ENCODE measurements at places on chromosomes 16 and 17.

DNA sequence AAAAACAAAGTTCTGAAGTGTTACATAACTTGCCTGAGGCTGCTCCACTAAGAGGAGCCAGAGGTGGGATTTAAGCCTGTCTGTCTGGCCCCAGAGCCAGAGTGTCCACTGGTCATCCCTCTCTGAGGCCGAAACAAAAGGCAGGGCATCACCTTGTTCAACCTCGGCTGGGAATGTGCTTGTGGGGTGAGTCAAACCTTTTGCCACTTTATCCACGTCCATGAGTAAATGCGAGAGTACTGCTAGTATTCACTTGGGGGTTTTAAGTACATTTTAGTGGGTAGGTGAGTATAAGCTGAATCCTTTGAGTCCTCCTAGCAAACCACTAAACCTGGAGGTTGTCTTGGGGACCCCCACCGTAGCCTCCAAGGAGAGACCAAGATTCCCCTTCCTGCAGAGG lies 103.5 kb downstream of the STX8 start:
- peak; percentile 6 for DNase-seq

GRCh38 chr17:49223517-49224197 lies 6.9 kb downstream of the PHOSPHO1 start:
- DNase-seq: no peak

GRCh38 chr17:36493956-36494355 lies 7.5 kb downstream of the ZNHIT3 start:
- DNase-seq: no peak

DNA sequence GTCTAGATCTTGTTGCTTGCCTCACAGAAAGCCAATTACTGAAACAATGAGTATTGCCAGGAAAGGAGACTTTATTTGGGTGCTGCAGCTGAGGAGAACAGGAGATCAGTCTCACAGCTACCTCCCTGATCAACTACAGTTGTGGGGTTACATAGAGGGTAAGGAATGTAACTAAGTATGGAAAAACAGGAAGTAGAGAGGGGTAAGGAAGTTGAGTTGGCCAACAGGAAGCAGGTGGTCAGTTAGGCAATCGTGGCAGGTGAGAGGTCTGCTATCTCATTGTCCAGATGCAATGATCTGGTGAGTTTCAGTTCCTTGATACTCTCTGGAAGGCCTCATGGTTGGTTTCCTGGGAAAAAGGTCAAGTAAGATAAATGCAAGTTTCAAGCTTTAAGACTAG lies 333.1 kb upstream of the GOT2 start:
- DNase-seq: no peak

DNA sequence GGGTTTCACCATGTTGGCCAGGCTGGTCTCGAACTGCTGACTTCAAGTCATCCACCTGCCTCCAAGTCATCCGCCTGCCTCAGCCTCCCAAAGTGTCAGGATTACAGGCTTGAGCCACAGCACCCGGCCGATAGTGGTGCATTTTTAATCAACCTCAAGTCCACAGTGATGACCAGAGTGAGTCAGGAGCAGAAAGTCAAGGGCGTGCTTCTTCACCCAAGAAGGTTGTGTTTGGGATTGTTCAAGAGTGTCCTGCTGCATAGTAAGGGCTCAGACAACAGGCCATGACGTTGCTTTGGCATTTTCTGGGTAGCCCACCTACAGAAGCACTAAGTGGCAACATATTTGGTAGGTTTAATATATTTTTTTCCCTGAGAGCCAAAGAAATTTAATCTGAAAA lies 108.3 kb upstream of the FAM20A start:
- DNase-seq: no peak

DNA sequence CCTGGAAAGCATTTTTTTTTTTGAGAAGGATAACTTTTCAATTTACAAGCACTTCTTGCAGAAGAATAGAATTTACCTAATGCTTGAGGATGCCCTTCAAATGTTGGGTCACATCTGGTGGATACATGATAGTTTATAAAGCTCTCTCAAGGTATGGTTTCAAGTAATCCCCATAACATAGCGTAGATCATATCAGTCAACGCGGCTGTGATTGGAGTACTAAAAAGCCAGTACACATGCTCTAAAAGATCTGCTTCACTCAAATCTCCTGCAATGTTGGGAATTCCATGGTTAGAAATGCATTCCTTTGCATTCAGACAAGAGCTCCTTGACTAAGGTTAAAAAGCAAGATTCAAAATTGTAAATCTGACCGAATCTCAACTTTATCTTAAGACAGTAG lies 3.9 kb upstream of the KCNJ16 start:
- no peak for DNase-seq

DNA sequence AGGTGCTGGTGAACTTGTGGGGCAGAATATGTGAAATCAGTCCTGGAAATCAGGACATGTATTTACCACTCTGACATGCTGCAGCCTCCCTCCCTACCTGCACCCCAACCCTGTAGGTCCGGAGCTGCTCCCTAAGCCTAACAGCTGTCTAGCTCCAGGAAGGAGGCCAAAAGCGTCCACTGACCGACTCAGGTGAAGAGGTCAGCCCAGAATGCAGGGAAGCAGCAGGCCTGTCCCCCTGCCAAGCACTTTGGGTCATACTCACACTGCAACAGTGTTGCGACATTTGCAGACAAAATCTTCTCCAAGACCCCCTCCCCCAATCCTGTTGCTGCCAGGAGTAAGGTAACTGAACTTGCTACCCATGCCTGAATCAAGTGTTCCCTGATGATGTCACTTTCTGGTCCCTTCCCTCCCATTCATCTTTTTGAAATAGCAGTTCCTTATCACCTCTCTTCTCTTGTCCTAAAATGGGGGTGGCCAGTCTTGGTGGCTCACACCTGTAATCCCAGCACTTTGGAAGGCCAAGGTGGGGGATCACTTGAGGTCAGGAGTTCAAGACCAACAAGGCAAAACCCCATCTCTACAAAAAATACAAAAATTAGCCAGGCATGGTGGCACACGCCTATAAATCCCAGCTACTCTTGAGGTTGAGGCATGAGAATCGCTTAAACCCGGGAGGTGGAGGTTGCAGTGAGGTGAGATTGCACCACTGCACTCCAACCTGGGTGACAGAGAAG lies 1.3 kb upstream of the ACLY start:
- no peak for DNase-seq

DNA sequence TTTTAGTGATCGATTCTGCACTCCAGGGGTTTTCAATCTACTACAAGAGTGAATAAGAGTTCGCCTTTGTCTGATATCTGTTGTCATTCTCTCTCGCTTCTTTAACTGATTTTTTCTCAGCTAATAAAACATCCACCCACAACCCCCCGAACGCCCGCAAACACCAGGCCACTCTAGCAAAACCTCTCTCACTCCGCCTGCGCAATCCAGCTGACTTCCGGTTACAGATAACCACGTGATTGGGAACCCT lies 338 bp upstream of the RPL19 start:
- DNase-seq: peak; percentile 77

GRCh38 chr16:77434530-77435271 lies at the start of gene ADAMTS18:
Gene ADAMTS18, minus strand, starts transcription at chr16:77435034. Its CDS starts 339 bp downstream, at chr16:77434695.
- DNase-seq: no peak

- no peak for DNase-seq
These were observed 12.3 kb downstream of the GPRC5B start for GRCh38 chr16:19872179-19872863.

DNA sequence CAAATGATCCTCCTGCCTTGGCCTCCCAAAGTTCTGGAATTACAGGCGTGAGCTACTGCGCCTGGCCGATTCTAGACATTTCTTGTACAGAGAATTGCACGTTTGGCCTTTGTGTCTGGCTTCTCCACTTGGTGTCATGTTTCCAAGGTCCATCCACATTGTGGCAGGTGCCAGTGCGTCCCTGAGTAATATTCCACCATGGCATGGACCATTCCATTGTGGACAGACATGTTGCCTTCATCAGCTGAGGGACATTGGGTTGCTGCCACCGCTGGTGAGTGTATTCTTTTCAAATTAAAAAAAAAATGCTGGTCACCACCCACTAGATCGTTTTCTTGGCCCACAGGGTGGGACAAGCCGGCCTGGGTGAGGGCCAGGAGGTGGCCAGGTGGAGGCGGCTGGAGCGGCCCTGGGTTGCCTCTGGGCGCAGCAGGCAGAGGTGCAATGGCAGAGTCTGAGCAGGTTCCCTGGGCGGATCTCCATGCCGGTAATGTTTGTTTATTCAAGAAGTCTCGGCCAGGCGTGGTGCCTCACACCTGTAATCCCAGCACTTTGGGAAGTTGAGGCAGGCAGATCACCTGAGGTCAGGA lies 274.1 kb downstream of the SEC14L1 start:
- DNase-seq: no peak

DNA sequence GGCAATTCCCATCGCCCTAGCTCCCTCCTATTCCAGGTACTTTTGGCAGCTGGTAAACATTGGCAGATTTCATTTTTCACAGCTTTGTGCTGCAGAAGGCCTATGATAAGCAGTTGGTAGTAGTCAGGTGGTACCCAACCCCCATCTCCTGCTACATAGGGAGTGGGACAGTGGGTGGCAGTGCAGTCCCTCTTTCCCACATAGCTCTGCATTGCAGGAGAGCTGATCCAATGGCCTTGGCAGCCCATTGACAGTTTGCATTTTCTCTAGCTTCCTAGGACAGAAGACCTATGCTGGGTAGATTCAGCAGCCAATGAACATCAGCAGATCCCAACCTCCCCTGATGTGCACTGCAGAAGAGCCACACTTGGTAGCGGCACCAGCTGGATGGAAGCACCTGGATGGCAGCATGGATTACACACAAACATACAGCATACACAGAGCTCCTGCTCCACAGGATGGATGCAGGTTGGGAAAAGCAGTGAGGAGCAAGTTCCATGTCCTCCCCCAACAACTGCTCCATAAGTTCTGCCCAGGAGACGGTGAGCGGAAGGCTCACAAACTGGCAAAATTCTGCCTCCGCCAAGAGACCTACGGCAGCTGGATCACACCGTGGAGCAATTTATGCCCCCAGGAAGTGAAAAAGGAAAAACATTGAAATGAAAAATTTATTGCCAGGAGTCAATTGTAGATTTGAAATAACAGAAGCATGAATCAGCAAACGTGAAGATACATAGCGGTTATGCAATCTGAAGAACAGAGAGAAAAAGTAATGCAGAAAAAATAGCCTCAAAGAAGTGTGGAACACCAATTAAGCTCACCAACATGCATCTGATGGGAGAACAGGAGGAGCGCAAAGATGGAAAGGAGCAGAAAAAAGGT lies 95.7 kb downstream of the CACNG1 start:
- no peak for DNase-seq

GRCh38 chr17:12673788-12674187 lies 8.1 kb downstream of the MYOCD start:
- no peak for DNase-seq

- DNase-seq: no peak
These were observed 44.8 kb upstream of the FBXO47 start for GRCh38 chr17:39011907-39012468.

- no peak for DNase-seq
These were observed 24.3 kb downstream of the TAC4 start for GRCh38 chr17:49823614-49824013.

- DNase-seq: no peak
These were observed 32.4 kb upstream of the METTL9 start for GRCh38 chr16:21566891-21567414.

- DNase-seq: no peak
These were observed 49.0 kb upstream of the CHMP6 start for GRCh38 chr17:80942423-80943345.

- DNase-seq: no peak
These were observed 32.3 kb downstream of the CHD9 start for GRCh38 chr16:53087101-53087500.

DNA sequence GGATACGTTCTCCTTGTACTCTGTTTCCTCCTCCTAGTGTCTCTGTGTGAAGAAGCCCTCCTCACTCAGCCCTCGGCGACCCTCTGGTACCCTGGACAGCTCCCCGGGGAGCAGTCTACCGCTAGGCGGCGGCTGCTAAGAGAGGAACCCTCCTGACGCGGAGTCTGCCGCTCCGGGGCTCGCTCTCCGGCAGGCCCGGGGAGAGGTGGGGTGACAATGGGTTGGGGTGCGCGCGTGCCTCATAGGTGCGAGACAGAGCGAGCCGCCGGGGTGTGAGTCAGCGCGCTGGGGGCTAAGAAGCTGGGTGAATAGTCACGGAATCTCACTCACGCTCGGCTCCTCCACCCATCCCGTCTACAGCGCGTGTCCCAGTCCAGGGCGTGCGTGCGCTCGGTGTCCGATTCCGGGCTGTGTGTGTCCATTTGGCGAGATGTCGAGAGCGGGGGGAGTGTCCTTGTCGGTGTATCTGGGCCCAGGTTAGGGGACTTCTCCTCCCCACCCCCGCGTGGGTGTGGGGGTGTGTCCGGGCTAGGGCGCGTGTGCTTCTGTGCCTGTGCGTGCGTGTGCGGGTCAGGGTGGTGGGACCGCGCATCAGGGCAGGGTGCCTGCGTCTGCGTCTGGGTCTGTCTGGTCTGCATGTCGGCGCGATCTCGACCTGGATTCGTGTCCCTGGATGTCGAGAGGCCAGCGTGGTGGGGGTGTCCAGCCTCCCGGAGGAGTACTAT lies 577 bp upstream of the HS3ST2 start:
- no peak for DNase-seq

GRCh38 chr17:4838309-4838785 lies 5.2 kb downstream of the MINK1 start:
- DNase-seq: no peak

DNA sequence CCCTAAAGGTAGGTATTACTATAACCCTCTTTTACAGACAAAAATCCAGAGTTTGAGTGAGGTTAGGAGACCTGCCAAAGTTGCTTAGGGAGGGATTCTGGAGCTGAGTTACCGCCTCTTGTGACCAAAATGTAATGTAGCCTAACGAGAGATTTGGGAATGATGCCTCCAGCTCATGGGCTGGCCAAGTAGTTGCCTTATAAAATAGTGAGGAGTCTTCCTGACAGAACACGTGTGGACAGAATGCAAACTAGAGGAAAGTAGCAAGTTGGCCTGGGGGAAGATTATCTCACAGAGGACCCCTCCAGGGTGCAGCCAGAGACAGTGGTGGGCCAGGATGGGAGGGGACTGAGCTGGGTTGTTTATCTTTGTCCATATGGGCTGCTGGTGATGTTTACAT lies 543.7 kb upstream of the CDH11 start:
- DNase-seq: no peak

GRCh38 chr17:32569171-32570080 lies 82.6 kb downstream of the CDK5R1 start:
- DNase-seq: no peak

DNA sequence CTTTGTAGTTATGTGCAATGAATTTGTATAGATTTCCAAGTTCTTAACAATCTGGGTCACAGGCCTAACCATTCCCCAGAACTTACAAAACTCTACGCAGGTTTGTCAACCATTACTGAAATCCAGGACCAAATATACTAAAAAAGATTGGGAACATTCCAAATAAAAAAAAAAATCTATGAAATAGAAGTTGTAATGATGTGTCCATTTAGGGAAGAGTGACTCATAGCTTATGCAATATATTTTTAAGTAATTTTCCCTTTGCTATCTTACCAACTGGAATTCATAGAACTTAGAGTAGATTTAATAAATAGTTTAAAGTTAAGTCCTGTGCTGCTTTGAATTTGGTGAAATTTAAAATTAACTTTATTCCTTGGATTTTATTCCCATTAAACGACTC lies 393.2 kb downstream of the PMP22 start:
- no peak for DNase-seq

- DNase-seq: no peak
These were observed 33.3 kb upstream of the XYLT1 start for GRCh38 chr16:17504050-17504449.

GRCh38 chr17:39812466-39812865 lies 51.6 kb downstream of the IKZF3 start:
- DNase-seq: no peak

GRCh38 chr17:47275245-47275984 lies 21.8 kb downstream of the ITGB3 start:
- no peak for DNase-seq

GRCh38 chr16:83681381-83681956 lies 126.3 kb upstream of the HSBP1 start:
- no peak for DNase-seq
